Upper lobe of right lung (tissue), 1 donor: ENCODE measurements at places on chromosomes 16 and 17.
A peak's percentile ranks its signal among the peaks of the same experiment; 100 is the strongest.

DNA sequence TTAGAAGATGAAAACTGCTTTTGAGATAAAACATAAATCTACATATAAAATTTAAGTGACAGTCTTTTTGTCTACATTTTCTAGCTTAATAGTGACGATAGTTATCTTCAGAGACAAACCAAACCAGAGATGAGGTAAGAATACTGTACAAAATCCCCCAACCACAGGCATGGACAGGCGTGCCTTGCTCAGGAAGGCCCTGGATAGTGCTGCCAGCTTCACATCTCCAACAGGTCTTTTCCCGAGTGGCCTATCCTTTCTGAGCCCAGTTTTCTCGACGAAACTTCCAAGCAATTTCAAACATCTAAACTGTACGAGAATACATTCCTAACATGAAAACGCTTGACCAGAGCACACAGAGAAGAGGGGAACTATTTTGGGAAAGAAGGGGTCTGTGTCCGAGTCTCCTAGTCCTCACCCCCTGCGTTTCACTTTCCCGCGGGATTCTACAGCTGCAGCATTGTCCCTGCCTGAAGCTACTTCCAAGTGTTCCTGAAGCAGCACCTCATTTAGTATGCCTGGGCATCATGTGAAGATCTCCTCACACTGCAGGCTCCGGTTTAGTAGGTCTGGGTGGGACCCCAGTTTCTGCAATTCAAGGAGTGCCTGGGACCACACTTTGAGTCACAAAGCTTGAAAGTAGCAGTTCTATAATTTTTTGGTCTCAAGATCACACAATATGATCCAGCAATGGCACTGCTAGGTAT, 37.8 kb downstream of the GNA13 start:
- no peak for DNase-seq

DNA sequence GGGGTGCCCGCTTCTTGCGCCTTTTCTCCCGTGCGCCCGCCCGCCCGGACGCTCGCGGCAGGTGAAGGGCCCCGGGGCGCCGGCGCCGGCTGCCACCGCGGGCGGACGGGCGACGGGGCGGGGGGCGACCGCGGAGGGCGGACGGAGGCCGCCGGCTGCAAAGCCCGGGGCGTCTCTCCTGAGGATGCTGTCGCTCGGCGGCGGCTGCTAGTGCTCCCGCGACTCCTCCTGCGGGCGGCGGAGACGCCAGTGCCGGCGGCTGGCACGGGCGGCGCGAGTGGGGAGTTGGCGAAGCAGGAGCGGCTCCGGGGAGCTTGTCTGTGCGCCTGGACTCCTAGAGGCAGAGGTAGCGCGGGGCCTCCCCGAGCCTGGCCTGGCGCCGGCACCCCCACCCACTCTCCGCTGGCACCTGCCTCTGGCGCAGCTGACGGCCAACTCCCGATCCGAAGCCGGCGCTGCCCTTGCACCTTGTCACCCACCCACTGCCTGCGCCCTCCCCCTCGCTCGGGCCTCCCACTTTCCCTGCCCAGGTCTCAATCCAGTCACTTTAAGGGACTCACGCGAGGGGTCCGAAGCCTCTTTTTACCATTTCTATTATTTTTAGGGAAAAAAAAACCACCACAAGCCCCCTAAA, at the start of gene FAM20A:
Gene FAM20A (minus strand): TSS at position 437 of the 634 bp plus-strand sequence. CDS start 701 bp downstream, outside the sequence.
- peak; percentile 91 for DNase-seq

- DNase-seq, result no peak
Observed at GRCh38 chr17:8224891-8225812, 14.8 kb upstream of the AURKB start.

GRCh38 chr17:57293077-57293476, 36.8 kb downstream of the MSI2 start:
- DNase-seq, result no peak

DNA sequence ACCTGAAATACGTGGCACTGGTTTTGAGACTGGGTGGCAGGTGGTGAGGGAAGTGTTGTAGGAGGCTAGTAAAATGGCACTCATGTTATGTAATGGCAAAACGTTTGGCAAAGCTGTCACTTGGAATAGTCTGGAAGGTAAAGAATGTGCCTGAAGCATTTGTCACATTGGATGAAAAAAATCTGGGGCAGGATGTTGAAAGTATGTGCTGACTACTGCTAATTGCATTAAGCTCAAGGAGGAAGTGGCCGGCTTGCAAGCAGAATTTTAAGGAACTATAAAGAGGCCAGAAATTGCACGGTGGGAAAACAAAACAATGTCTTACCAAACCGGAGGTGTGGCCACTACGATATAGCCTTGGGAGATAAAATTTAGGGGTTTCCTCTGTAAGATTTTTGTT, 26.6 kb upstream of the NLRP1 start:
- no peak for DNase-seq

DNA sequence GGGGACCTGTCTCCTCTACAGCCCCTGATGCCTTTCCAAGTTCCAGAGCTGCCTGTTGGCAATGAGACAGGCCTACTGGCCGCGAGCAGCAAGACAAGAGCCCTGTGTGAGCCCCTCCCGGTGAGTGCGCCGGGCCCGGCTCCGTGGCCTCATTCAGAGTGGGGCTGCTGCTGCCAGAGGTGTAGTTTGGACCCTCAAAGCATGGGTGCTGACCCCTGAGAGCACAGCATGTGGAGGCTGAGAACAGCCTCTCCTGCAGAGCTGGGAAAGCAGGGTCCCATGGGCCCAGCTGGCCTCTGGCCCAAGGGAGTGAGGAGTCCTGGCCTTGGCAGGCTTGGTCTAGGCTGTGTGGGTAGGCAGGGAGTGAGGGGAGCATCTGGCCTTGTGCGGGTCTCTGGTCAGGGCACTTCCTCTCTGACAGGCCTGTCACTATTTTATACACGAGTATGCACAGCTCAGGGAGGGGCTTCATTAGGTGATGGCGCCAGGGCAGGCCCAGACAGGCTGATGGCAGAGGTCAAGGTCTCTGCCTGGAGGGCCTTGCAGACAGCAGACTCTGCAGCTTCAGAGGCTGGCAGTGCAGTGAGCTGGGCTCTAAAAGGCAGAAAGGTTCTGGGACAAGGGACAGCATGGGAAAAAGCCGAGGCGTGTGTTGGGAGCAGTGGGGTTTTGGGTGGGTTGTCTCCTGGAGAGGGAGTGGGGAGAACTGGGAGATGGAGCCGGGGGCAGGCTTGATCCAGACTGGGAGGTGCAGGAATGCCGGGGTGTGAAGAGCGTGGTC, 43.4 kb downstream of the ADCY7 start:
- no peak for DNase-seq

- DNase-seq, result no peak
Observed at GRCh38 chr17:18025945-18026776, 12.8 kb downstream of the ATPAF2 start.

DNA sequence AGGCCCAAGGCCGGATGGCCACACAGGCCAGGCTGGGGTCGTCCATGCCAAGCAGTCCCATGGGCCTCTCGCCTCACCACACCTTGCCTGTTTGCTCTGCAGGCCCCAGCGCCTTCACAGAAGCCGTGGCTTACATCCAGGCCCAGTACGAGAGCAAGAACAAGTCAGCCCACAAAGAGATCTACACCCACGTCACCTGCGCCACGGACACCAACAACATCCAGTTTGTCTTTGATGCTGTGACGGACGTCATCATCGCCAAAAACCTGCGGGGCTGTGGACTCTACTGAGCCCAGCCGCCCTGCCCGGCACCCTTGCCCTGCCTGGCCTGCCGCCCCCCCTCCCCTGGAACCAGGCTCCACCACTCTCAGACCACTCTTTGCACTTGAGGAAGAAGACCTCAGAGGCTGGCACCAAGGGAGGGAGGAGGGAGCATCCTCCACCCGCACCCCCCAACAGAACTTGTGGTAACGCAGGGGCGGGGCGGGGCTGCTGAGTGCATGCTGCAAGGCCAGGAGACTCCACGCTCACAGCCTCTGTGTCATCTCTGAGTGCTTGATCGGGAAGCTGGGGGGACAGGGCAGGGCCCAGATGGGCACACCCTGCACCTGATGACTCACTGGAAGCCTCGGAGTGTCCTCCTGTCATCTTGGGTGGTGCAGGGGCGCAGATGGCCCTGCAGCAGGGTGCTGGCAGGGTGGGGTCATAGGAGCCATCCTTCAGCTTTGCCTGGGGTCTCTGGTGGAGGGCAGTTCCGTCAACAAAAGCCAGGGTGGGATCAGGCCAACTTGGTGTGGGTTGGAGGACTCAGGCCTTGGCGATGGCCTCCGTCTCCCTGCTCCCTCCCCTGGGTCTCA, 81.5 kb downstream of the AMFR start:
- DNase-seq, result no peak

DNA sequence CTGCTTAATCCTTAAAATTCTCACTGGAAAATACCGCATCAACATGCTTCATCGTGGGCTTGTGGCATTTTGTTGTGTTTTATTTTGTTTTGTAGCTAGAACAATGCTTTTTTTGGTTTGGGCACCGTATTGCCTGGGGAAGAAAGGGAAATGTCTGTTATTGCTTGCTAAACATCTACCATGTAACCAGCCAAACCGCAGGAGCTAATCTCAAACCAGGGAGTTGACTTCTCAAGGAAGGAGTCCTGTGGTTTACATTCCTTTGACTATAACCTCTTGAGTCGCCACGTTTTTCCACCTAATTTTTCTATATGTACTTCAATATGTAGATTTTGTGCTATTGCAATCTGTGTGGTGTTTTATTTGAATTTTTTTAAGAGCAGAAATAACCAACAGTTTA, 593.5 kb upstream of the SOX9 start:
- DNase-seq, result no peak

DNA sequence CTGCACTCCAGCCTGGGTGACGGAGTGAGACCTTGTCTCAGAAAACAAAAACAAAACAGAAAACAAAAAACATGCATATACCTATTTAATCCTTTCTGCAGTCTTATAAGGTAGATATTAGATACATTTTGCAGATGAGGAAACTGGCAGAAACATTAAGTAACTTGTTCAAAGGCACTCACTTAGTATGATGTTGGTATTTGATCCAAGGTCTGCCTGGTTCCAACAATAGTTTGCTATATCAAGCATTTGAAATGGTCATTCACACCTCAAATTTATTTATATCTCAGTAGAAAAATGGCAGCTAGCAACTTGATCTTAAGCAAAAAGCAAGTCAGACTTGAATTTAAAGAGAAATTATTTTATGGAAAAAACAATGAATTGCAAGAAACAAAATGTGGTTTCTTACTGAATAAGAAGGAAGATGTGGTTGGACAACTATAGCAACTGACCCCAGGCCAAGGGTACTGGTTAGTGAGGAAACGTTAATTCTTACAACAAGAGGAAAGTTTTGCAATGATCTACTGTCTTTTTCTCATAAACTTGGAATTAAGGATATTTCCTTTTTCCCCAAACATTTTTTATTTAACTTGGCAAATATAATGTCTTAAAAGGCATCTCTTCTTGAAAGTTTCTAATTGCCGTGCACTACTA, 19.7 kb downstream of the DHRS7B start:
- DNase-seq, result no peak

DNA sequence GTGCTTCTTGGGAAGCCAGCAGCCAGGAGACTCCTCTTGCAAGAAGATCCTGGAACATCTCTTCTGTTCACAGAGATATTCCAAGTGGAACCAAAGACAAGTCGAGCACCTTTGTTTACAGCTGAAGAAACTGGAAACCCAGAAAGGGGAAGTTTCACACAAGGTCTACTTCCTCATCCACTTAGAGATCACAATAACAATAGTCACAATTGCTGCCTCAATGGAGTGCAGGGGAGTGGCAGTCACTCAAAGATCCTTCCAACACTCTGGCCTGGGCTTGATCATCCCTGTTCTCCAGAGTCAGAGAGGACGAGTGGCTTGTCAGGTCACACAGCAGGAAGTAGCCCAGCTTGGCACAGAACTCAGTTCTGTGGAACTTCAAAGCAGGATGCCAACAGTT, 46.9 kb upstream of the SIAH1 start:
- no peak for DNase-seq

DNA sequence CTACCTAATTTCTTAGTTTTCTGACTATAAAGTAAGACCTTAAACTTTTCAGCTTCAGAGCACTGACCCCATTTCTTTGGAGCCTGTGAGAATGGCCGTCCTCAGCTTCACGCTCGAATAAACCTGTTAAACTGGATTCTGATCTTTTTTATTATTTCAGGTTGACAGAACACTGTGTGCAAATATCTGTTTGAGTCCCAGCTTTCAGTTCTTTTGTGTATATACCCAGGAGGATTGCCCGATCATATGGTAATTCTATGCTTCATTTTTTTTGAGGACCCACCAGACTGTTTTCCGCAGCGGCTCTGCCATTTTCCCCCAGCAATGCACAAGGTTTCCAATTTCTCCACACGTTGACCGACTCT, 19.8 kb upstream of the KCNH6 start:
- DNase-seq, result no peak

DNA sequence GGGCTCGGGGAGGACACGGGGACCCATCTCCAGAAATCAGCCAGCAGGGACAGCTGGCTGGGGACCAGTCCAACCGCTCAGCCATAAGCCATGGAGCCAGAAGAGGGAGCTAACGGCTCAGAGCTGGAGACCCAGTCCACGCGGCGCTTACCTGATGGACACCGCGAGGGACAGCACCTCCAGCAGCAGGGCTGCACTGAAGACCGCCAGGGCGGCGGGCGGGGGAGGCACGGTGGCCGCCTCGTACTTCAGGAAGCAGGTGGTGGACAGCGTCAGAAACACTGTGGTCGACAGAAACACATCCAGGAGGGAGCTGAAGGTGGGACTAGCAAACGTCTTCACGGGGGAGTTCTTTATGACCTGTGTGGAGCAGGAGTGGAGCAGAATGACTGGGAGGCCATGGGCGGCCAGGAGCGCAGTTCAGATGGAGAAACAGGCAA, 102.6 kb upstream of the CREBBP start:
- peak; percentile 76 for DNase-seq

GRCh38 chr17:4329838-4330237, 36.6 kb downstream of the UBE2G1 start:
- no peak for DNase-seq

GRCh38 chr17:40310882-40311391, 2.0 kb downstream of the RARA start:
- no peak for DNase-seq

- no peak for DNase-seq
Observed at GRCh38 chr16:4384509-4384942, 12.9 kb downstream of the VASN start.

DNA sequence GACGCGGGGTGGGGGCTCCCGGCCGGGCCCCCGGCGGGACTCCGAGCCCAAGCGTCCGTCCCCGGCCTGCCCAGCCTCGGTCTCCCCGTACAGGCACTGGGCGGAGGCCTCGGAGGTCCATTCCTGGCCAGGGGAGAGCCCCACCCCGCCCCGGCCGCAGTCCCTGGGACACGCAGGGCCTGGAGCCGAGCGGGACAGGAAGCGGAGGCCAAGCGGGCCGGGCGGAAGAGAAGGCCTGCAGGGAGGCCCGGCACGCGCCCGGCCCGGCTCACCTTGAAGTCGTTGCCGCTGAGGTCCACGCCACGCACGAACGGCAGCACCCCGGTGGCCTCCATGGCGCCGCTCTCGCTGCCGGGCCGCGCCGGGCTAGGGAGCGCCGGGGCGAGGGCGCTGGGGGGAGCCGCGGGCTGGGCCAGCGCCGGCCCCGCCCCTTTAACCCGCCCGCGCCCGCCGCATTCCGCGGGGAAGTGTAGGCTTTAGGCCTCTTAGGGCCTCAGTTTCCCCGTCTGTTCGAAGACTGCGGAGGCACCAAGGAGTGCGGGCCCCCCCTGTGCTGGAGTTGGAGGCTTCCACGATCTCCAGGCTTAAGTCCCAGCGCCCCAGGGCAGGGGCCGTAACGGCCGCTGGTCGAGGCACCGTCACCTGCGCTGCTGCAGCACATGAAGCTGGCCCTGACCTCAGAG, at the start of gene FLII:
Gene FLII (minus strand): TSS at position 383 of the 683 bp plus-strand sequence. CDS start 48 bp downstream, at position 335.
- no peak for DNase-seq

- DNase-seq, result no peak
Observed at GRCh38 chr17:72747501-72747900, 345.0 kb downstream of the SLC39A11 start.
